ENCODE measurements at places on chromosomes 1 and 21.

GRCh38 chr1:178353524-178353923 is 143.2 kb downstream of the CLEC20A start:
- DNase-seq, result no peak

DNA sequence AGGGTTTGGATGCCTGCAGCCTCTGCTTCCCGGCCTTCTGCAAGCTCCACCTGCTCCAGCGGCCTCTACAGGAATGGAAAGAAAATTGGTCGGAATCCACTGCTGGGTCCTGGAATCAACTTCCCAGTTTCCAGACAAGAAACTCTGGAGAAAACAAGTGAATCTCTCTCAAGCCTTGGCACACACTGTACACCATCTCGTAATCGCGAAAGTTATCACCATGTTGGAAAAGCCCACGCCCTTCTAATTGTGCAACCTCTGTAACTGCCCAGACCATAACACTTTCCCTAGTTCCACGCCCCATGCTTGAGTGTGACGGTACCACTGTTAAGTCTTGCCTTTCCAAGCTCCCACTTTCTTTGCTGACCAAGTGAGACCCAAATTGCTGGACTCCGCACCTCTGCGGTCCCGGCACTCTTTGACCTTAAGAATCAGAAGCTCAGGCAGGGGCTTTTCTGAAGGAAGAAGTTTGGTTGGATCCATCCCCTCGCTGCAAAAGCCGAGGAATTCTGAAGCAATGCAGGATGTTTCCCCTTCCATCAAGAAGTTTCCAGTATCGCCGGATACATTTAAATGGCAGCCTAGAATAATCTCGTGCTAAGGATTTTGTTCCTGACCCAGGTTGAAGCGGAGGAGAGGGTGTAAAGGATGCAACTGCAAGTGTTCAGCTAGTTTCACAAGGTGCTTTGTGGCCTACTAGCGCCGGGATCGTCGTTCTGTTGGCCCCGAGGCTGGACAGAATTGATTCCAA is 6.2 kb downstream of the NR5A2 start:
- DNase-seq, result no peak

DNA sequence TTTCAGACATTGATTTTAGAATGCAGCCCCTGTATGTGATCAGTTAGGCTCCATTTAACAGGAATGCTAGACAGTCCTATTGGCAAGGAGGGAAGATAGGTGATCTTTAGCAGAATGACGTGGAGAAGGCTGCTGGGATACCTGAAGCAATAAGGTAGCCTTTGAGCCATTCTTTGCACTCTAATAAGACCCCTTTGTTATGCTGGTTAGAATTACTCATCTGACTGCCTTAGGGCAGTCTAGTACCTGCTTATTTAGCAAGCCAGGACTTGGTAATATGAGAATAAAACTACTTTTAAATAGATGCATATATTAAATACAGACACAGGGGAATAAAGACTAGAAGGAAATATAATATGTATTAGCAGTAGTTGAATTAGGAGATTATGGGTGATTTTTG is 29.1 kb downstream of the NGF start:
- DNase-seq, result no peak

GRCh38 chr1:51728611-51729155 is 111.8 kb downstream of the OSBPL9 start:
- no peak for DNase-seq

- DNase-seq, result no peak
Measured at GRCh38 chr1:209420276-209420675, 163.2 kb upstream of the CAMK1G start.

- DNase-seq, result no peak
Measured at GRCh38 chr1:208653426-208653825, 409.2 kb upstream of the PLXNA2 start.

DNA sequence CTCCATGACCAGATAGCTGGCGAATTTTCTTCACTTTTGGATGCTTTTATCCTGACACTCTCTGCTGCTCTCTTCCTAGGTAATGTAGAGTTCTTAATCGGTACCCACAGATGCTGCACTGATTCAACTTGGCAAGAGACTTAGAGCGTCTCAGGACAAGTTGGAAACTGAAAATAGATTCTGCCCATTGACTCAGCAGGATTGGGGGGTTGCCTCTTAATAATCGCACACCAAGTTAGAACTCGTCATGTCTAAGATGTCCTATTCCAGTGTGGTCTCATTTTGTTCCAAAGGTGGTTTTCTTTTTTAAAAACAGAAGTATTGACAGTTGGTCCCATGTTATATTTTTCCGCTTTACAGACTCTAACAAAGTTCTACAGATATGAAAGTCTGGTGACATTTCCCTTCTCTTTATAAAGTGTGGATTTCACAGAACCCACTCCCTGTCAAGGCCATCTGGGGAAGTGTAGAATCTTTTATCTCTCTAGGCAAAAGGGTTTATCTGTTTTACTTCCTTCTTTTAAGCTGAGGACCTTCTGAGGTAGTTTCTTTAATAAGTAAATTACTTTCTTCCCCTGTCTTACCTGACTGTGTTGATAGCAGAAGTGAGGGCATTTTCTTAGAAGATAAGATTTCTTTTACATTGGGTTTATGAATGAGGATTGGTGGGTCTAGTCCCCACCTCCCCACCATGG is 12.1 kb upstream of the DIPK1A start:
- no peak for DNase-seq

DNA sequence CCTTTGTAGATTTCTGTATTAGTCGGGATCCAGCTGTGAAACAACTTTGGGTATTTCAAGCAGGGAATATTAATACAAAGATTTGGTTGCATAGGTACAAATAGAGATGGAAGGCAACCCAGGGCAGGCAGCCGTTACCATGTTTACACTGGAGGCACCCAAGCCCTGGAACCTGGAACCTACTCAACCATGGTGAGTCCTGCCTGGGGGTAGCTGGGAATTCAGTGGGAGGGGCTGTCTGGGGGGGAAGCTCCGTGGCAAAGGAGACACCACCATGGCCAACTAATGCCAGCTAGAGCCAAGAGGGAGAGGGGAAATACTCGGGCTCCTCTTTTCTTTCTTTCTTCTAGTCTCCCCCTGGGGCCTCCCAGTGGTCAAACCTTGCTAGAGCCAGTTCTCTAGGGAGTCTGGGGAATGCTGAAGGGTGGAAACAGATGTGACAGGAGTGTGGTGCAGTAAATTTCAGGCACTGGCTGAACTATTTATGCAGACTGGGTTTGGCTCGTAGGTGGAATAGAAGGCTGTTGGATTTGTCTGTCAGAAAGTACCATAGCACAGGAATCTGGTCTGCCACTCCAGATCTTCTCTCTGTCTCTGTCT is 91.9 kb upstream of the CACNA1E start:
- DNase-seq, result no peak

- DNase-seq, result no peak
Measured at GRCh38 chr1:107124694-107125093, 16.1 kb upstream of the NTNG1 start.
